NCI-H2107 (cell line): ENCODE measurements at places on chromosomes 11 and 22.

DNA sequence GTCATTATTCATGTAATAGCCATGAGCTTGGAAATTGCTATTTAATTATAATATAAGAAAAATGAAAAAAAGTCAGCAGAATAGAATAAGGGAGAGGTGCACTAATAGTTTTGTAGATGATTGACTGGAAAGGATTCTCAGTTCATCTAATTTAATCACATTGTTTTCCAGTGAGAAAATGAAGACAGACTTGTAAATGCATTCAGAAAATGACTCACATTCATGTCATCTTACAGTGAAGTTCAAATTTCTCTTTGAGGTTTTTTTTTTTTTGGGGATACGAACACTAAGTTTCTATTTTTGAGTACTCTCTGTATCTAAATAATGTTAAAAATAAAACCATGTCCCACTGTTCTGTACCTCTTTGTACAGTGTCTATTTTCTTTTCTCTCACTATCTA lies 18.5 kb upstream of the OR4A16 start:
- no peak for DNase-seq

DNA sequence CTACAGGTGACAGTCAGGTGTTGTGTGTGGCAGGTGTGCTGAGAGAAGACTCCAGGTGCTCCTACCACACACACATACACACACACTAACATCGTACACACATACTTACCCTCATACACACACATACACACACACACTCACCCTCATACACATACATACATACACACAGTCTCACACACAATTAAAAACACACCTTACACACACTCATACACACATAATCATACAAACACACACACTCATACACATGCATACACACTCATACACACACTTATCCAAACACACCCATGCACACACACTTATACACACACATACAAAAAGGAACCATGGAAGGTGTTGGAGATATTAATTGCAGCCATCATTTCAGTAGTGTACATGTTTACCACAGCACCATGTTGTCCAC lies 4.6 kb downstream of the KRTAP5-3 start:
- DNase-seq, result no peak

DNA sequence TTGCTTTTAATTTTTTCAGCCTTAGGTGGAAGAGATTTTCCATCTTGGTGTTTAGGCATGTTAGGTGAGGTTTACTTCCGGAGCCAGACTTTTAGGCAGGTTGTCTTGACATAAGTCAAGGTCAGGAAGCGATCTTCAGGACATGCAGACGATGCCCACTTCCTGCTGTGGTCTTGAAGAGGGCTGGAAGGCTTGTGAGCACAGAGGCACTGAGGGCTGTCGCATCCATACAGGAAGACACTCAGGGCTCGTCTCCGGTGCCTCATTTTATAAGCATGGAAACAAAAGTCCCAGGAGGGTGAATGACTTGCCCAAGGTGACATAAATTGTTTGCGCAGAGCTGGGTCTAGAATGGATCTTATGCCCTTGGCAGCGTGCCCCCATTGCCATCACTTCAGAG lies 30.8 kb downstream of the MARK2 start:
- no peak for DNase-seq

DNA sequence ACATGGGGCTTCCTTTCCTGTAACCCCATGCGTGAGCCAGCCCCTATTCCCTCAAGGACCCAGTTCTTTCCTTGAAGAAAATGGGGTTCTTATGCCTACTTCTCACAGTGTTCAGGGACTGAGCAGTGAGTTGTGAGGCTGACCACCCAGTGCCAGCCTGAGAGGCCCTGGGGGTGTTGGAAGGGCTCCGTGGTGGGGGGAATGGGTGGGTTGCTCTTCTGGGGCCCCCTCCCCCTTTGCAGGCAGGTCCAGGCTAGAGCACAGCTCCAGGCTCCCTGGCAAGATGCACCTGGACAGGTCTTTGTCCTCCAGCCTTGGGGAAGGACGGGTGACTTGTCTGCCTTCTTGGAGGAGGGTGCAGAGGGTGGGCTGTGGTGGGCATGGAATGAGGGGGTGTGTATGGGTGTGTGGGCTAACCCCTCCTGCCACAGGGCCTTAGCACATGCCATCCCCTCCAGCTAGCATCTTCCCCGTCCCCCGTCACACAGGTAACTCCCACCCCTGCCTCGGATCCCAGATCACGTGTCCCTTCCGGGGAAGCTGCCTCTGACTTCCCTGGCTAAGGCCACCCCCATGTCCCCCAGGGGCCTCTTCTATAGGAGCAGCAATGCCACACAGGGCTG lies 64.6 kb downstream of the MYEOV start:
- DNase-seq, result no peak

DNA sequence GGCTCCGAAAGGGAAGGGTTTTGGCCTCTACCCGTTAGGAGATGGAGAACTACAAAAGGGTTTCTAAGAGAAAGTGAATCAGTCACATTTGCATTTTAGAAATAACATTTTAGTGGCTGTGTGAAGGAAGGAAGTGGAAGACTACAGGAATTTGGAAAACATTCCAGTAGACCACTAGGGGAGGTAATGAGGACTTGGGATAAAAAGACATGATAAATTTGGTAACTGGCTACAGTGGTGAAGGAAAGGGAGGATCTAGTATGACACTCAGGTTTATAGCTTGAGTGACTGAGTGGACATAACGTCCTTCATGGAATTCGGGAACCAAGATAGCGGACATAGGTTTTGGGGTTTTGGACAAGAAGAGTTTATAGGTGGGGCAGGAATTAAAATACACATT lies 7.0 kb upstream of the RRM1 start:
- DNase-seq, result no peak

- DNase-seq, result no peak
Observed at GRCh38 chr11:69416762-69417698, 64.4 kb upstream of the LINC01488 start.

DNA sequence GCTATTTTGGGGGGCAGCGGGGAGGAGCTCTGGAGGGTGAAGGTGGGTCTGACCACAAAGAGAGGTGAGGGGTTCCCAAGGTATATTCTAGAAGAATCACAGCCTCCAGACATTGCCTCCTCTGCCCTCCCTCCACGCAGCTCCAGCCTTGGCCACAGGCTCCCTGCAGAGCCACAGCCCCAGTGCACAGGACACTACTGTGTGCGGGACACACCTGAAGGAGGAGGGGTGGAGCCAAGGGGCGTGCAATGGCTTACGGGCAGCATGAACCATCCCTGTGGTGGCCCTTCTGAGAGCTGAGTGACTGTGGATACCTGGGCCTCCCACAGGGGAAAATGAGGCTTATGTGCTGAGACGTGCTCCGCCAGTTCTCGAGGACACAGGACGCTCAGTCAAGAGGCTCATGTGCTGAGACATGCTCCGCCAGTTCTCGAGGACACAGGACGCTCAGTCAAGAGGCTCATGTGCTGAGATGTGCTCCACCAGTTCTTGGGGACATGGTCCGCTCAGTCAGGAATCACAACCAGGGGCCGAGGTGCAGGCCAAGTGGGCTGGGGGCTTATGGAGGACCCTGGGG lies 417.3 kb downstream of the SHANK2 start:
- peak; percentile 59 for DNase-seq

DNA sequence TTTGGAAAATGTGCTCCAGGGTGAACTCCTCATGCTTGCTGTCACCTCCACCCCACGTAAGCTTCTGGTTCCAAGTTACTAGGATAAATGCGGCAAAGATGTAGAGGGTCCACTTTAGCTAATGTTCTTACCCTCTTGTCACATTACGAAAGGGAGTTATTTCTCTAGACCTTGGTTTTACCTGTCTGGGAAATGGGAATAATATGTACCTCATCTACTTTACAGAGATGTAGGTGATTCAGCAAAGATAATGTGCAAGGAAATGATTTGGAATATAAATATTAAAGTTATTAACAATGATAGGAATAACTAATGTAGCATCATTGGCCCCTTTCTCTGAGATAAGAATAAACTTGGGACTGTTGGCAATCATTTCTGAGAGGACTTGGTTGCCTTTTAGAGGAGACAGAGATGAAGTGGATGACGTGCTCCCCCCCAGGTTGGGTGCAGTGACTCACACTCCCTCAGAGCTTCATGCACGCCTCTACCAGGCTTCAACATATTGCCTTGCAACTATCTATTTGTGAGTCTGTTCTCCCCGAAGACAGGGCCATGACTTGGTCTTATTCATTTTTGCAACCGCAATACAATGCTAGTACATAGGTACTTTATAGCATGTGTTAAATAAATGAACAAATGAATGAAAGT lies 97.1 kb downstream of the ME3 start:
- DNase-seq, result no peak
